ENCODE measurements at places on chromosomes 11 and 22.
A peak's percentile ranks its signal among the peaks of the same experiment; 100 is the strongest.

- no peak for DNase-seq
Observed at GRCh38 chr11:66768088-66768521, 39.1 kb upstream of the SPTBN2 start.

DNA sequence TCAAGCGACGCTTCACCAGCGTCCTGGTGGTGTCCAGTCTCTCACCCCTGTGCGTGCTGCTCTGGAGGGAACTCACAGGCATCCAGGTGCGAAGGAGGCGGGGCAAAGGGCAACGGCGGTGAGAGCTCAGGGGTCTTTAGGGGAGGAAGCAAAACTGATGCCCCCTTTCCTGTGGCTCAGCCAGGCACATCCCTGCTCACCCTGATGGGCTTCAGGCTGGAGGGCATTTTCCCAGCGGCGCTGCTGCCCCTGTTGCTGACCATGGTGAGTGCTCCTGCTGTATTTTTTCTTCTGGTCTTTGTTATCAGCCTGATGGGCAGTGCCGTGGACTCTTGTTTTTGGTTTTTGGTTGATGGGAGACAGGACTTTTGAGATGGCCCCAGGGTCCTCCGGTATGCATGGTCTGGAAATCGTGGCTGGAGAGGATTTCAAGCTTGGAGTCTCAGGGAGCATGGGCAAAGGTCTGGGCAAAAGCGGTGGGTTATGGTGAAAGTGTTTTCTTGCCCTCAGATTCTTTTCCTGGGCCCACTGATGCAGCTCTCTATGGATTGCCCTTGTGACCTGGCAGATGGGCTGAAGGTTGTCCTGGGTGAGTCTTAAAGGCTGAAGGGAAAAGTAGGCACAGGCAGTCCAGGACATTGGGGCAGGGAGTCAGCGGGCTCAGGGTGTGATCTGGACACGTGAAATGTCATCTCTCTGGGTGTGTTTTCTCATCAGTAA, 695 bp downstream of the RCE1 start:
- no peak for DNase-seq

GRCh38 chr11:112785719-112786118, 175.5 kb upstream of the NCAM1 start:
- DNase-seq, result no peak

DNA sequence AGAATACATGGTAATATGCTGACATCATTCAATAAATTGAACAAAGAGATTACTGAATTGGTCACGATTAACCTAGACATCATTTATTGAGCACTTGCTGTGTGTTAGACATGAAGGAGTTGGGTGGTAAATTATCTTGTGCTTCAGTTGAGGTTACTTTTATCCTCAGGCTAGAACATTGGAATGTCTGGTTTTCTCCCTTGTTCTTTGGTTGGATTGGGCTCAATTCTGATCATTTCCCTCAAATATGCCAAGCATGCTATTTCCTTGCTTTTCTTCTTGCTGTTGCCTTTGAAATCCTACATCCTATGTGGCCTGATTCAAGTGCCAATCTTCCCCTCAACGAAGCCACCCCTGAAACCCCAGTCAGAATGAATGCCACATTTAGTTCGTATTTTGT, 65.8 kb downstream of the DEUP1 start:
- peak; percentile 19 for DNase-seq

DNA sequence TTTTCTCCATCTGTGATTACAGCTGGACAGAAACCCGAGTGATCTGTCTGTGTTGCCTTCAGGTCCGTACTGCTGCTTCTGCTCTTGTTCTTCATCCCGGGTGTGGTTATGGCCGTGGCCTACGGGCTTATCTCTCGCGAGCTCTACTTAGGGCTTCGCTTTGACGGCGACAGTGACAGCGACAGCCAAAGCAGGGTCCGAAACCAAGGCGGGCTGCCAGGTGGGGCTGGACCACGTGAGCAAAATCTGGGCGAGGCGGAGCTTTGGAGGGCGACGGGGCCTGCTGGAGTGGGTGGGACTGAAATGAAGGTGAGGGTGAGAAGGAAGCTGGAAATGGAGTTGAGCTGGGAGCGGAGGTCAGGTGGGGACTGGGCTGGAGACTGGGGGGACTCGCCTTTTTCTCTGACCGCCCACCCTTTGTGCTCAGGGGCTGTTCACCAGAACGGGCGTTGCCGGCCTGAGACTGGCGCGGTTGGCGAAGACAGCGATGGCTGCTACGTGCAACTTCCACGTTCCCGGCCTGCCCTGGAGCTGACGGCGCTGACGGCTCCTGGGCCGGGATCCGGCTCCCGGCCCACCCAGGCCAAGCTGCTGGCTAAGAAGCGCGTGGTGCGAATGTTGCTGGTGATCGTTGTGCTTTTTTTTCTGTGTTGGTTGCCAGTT, 11.1 kb downstream of the CCKBR start:
- DNase-seq, result no peak

GRCh38 chr22:41699264-41700107, at the start of gene MEI1:
Gene MEI1, plus strand, starts transcription at chr22:41699503. Its CDS starts 36 bp downstream, at chr22:41699539.
- no peak for DNase-seq

DNA sequence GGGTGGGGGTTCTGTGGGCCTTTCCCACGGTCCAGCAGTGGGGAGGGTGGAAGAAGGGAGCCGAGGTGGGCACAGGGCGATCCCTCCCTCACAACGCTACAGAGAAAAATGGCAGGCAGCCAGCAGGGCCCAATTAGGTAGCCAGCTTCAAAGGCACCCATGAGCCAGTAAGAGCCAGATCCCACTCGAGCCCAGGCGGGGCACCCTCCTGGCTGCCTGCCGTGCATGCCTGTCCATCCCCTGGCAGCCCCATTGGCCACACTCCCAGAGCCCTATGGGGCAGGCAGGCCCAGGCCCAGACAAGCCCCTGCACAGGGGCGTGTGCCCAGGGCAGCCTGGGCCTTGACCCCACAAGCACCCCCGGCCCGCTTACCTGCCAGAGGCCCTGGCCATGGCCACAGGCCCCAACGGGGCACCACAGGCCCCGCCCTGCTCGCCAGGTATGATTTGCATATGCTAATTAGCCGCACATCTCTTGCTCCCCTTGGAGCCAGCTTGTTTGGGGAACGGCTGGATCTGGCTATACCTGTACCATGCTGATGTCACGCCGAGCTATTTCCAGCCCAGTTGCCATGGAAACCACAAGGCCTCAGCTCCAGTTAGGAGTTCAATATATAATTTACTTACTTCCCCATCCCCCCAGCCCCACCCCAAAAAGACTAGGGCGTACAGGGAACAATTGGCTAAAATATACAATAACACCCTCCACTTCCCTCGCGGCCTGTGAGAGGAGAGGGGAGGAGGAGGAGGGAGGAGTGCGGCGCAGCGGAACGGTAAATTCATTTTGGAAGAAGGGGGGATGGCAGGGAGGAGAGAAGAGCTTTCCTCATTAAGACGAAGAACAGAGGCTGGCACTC, 47.5 kb upstream of the TCF20 start:
- no peak for DNase-seq

DNA sequence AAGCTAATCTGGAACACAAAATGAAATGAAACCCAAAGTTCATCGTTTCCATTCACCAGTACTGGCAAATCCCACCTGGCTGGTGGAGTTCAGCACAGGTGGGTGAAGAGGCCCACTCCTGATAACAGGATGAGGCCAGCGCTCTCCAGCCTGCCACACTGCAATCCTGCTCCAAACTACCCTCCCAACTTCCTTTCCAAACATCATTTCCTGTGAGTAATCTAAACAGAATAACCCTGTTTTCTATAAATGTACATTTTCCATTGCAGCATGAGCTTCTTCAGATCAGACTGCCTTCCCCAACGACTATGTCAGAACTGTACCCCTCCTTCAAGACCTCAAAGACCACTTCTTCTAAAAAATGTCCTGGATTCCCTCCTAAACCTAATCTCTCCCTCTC, 15.9 kb upstream of the NFRKB start:
- DNase-seq, result no peak

GRCh38 chr11:117315285-117316196, 515 bp downstream of the BACE1 start:
- DNase-seq, result no peak

- no peak for DNase-seq
Observed at GRCh38 chr11:35354644-35355043, 64.7 kb downstream of the SLC1A2 start.

- DNase-seq, result no peak
Observed at GRCh38 chr11:71999362-71999761, 653 bp downstream of the IL18BP start.

- DNase-seq, result peak; percentile 30
Observed at GRCh38 chr11:17504330-17505107, 27.9 kb upstream of the ABCC8 start.

- no peak for DNase-seq
Observed at GRCh38 chr11:441418-442274, at the start of gene ANO9. Gene ANO9, minus strand, starts transcription at chr11:442011. Its CDS starts 85 bp downstream, at chr11:441926.

GRCh38 chr22:24418786-24419474, 8.5 kb upstream of the ADORA2A start:
- DNase-seq, result no peak

GRCh38 chr11:102807921-102808320, 10.0 kb upstream of the MMP1 start:
- DNase-seq, result no peak

DNA sequence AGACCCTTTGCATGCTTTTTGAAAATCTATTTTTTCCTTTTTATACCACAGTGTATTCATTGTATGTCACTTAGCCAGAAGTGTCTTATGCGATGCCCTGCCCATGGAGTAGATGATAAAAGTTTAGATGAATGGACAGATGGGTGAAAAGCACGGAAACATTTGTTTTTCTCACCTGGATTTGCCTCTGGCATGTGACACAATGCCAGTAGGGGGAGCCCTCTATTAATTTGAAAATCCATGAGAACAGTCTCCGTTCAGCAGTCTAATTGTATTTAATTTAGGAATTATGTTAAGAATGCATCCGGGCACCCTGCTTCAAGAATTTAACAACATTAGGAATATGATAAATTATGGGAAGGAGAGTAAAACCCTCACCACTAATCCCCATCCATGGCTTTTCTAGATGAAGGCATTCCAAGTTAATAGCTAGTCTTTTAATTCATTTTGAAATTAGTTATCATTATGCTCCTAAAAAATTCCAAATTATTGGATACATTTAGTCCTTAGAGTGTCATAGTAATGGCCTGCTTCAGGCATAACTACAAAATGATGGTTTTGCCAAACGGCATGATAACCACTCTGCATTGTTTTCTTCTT, 55.3 kb upstream of the ALKBH3 start:
- no peak for DNase-seq

- no peak for DNase-seq
Observed at GRCh38 chr22:29633514-29634312, 30.3 kb downstream of the NF2 start.

DNA sequence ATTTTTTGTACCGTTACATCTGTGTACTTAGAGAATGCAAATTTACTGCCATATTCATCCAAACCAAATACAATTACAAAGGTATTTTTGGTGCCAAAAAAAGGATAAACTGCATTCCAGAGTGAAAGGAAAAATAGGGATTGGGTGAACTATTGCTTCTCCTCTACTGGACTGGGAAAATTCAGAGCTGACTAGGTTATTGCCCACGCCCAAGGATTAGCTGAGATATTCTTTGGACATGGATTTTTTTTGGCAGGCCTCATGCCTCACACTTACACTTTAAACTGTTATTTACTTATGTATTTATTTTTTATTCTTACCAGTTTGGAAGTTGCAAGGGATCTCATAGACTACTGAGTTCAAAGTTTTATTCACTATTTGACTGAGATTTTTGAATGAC, 76.3 kb upstream of the DDI1 start:
- DNase-seq, result no peak

- DNase-seq, result peak; percentile 40
Observed at GRCh38 chr11:100546714-100547113, 140.4 kb upstream of the ARHGAP42 start.

DNA sequence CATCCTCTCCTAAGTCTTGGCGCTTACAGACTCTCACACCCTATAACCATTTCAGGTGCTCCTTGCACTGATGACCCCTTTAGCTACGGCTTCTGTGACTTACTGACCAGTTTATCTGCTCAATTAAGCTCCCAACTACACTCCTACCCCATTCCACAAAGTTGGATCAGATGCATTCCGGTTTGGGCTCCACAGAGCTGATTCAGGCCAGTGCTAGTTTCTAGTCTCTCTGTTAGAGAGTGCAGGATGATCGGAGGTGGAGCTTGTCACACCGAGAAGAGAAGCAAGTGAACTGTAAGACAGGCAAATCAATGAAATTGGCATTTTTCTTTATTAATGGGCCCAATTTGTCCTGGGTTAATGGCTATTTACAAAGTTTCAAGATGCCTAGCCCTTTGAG, 436.8 kb upstream of the CADM1 start:
- no peak for DNase-seq

Data from HS-27A (cell line).